Stimulated activated CD4-positive, alpha-beta T cell treated with anti-CD3 and anti-CD28 coated beads, Interleukin-1b, Interleukin-23, amount 100 ng/mL, for 1 hour (primary cell): ENCODE measurements at places on chromosomes 11 and 22.

DNA sequence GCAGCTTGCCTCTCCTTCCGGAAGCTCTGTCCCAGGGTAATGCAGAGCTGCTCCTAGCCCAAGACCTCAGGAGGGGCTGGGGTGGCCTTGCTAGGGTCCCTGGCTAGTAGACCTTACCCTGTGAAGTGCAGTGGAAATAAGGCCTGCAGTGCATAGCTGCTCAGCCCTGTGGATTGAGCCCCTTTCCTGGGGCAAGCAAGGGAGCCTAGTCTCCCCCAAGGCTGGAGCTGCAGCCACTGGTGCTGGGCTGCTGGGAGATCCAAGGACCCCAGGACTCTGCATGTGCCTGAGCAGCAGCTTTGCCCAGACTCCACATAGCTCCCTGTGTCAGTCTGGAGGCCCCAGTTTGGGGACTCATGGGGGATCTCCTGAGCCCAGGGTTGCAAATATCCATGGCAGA is 57.9 kb downstream of the FANCF start:
- DNase-seq: no peak

GRCh38 chr11:64400667-64401066 is 41.7 kb downstream of the RPS6KA4 start:
- DNase-seq: no peak

DNA sequence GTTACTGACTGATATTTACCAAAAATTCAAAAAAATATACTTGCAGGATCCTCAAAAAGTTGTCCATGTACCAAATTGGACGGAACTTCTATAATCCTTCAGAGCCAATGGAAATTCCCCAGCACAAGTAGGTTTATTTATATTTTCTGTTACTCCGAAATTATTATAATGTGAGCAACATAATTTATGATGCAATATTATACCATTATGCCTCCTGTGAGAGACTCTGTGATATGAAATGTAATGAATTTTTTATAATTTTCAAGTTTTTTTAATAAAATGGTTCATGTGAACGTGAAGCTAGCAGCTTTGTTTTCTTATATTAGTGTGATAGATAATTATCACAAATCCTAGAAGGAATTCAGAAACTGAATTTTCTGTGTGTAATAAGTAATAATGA is 18.2 kb downstream of the PIWIL4 start:
- no peak for DNase-seq

- DNase-seq: no peak
These were observed 31.7 kb downstream of the INSC start for GRCh38 chr11:15146271-15147003.

DNA sequence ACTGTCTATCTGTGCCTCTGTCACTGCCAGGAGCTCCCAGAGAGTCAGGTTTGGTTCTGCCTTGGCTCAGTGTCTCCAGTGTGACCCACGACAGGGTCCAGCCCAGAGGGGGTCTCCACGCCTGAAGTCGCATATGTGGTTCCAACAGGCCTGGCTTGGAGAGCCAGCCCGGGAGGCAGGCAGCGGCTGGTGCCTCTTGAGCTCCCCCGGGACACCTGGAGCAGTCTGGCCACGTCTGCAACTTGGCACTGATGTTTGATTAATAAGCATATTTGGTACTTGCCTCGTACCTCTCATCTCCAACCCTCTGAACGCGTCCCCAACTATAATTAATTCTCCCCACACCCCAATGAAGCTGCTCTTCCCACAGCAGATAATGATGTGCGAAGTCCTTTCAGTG is 31.7 kb upstream of the SHISAL1 start:
- DNase-seq: no peak

DNA sequence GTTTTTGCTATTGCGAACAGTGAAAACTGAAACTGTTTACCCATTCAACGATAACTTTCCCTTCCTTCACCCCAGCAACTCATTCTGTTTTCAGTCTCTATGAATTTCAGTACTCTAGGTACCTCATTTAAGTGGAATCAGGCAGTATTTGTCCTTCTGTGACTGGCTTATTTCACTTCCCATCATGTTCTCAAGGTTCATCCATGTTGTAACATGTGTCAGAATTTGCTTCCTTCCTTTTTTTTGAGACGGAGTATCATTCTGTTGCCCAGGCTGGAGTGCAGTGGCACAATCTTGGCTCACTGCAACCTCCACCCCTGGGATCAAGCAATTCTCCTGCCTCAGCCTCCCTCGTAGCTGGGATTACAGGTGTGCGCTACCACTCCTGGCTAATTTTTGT is 23.7 kb downstream of the HTR3B start:
- DNase-seq: no peak

- no peak for DNase-seq
These were observed 23.2 kb upstream of the ST3GAL4 start for GRCh38 chr11:126332221-126332711.

DNA sequence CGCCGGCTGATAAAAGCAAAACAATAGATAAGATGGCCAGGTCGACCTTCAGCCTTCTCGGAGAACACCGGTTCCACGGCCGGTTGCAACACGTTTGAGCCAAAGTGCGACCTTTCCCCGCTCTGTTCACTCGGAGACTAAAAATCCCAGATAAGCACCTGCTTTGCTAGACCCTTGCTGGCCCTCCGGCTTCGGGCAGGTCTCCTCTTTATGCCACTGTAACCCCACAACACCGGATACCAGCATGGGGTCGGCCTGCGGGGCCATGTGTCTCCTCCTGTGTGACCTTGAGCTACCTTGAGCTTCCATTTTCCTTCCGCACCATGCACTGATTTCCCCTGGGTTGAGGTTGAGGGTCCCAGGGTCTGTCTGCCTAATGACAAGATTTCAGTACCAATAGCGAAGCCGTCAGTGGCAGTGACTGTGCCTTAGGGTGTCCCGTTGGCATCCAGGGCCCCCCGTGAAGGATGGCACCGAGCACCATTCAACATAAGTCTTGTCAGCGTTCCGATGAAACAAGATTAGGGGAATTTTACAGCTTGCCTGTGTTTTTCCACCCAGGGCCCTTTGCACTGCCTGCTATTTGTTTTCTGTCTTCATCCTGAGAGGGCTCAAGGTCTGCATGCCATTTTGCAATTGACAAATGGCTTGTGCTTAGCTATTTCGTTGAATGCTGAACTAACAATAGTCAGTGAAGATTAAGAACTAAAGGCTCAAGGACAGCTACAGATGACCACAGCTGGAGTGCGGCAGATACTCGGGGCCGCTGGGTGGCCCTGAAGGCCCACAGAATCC is 118.6 kb downstream of the KCNQ1 start:
- DNase-seq: no peak
